SHP77 (cell line): ENCODE measurements at places on chromosomes 3 and 15.

GRCh38 chr15:43538091-43538490 lies 20.7 kb downstream of the MAP1A start:
- no peak for DNase-seq

GRCh38 chr15:39888243-39888642 lies 31.8 kb downstream of the GPR176 start:
- no peak for DNase-seq

DNA sequence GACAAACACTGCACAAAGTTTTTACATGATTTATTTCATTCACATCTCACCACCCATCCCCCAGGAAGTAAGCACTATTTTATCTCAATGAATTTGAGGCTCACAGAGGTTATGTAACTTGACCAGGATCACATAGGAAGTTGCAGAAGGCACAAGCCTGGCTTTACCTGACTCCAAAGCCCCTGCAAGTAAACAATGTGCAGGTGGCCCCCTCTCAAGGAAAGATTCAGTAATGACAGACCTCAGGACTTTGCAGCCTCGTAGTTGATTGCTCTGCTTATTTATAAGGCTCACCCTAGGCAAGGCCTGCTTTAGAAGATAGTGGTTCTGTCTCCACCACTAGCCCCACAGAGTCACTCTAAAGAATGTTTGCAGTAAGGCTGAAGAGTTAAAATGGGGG lies 79.8 kb upstream of the MDFIC2 start:
- no peak for DNase-seq

DNA sequence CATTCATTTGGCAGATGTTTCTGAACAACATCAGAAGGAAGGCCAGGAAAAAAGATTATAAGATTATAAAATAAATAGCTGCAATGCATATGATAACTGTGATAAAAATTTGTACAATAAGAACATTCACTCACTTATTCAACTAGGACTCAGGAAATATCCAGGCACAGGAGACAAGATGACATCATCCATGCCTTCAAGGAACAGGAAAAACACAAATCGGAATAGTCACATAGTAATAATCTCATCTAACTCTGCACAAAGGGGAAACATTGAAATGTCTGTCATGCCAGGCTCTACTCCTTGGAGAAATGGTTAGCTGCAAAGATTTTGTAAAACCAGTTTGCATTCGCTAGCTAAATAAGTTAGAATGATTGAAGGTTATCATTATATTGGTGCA lies 233.5 kb upstream of the AGTR1 start:
- DNase-seq, result no peak

DNA sequence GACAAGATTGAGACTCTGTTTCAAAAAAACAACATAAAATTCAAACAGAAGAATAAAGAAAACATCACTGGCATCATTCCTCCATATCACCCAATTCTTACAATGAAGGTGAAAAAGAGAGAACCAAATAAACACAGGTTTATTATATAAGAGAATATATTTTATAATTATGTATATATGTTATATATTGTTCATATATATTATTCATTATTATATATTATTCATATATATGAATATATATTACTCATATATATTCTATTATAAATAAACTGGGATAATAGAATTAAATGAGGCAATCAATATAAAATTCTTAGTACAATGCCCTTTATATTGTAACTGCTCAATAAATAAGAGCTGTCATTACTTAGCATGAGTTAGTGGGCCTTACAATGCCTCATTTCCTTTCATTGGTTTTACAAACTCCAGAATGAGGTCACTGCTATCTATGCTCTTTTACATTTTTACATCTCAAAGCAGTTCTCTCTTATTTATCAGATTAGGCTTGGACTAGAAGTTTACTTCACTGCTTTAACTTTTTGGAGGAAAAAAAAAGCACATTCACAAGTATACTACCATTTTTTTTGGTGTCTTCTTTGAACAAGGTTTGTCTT lies 135.5 kb upstream of the TTC14 start:
- no peak for DNase-seq

GRCh38 chr15:29844290-29844903 lies 22.1 kb upstream of the TJP1 start:
- no peak for DNase-seq

- no peak for DNase-seq
Measured at GRCh38 chr15:20341901-20342600, 199.5 kb downstream of the GOLGA6L6 start.
